ENCODE measurements at places on chromosomes 4 and X.

GRCh38 chr4:62324215-62324614 lies 1124.1 kb downstream of the ADGRL3 start:
- DNase-seq, result no peak

GRCh38 chr4:86362510-86362909 lies 2.7 kb upstream of the MAPK10 start:
- DNase-seq, result no peak

GRCh38 chr4:168994958-168995357 lies 15.1 kb downstream of the CBR4 start:
- DNase-seq, result no peak

DNA sequence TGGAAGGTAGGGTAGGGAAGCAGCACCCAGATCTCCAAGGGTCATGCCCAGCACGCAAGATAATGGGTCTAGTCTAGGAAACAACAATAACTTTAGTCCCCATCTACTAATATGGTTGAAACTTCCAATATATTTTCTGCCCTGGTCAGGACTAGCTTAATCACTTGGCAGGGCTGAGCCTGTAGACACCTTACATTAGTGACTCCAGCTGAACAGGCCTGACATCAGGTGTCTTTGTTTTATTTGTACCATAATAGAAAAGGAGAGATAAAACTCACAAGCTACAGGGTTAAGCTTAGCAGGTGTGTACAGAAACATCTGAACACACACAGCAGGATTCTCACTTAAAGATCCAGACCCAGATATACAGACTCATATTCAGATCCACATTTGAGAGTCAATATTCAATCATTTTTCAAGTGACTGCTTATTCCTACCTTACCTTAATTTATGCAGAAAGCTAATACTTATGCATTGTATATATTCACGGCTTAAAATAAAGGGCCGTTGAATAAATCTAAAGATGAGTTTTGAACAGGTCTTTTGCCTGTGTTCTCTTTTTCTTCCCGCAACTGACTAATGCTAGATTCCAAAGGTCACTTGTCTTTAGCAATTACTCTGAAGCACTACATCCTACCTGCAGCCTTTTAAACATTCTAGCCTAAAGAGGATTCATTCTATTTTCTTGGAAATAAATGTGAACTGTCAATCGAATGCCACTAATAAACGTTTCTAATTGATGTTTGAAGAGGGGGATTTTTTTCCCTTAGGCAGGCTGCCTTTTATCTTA lies 745.3 kb downstream of the RPA4 start:
- no peak for DNase-seq

DNA sequence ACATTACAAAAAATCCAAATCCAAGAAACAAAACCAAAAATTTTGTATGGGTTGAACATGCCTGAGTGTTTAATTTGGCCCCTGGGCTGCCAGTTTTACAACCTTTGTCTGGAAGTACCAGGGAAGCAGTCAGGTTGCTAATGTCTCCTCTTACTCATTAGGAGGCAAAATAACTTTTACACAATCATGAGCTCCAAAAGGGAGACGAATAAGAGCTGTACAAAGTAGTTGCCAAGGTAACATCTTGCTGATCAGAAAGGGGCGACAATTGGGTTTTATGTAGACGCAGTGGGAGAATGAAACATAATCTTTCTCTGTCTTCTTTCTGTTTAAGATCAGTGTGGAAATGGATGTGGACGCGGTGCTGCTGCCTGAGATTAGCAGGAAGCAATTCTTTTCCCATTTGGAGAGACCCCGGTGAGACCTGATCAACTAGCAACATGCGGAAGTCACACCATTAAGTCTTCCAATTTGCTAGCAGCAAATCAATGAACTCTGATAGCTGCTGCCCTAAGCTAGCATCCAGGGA lies 90.7 kb upstream of the IGFBP7 start:
- DNase-seq, result no peak

GRCh38 chr4:180539284-180539683 lies 1703.9 kb upstream of the TENM3 start:
- no peak for DNase-seq

GRCh38 chr4:186158021-186158813 lies 33.1 kb upstream of the CYP4V2 start:
- no peak for DNase-seq

GRCh38 chrX:106612393-106612763 lies 600 bp downstream of the RADX start:
- no peak for DNase-seq

DNA sequence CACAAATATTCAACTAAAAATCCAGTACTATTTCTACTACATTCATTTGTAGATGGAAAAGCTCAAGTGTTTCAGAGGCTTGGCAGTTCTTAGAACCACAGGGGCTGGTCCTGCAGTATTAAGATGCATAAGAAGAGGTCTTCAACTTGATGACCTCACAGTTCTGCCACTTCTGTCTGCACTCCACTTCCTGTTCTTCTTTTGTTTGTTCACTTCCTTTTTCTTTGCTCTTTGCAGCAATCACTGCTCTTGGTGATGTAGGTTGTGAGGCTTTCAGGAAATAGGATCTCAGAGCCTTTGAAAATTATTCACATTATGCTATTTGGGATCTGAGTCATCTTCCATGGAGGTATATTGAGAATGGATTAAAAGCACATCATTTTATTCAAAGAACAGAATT lies 602.0 kb upstream of the CPEB2 start:
- no peak for DNase-seq

DNA sequence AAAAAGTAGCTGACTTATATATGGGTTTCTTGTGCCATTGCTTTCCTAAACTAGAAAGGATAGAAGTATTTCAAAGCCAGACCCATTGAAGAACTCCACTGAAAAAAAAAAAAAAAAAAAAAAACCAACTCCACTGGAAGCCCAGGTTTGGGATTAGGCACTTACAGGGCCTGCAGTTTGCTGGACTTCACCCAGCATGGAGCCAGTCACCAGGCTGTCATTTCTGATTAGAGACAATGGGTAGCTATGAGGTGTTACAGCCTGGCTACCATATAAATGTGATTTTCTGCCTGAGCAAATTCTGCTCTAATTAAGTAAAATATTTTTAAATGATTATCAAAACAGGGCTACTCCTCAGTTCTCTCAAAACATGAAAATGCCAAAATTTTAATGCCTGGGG lies 49.5 kb downstream of the HS6ST2 start:
- DNase-seq, result no peak

DNA sequence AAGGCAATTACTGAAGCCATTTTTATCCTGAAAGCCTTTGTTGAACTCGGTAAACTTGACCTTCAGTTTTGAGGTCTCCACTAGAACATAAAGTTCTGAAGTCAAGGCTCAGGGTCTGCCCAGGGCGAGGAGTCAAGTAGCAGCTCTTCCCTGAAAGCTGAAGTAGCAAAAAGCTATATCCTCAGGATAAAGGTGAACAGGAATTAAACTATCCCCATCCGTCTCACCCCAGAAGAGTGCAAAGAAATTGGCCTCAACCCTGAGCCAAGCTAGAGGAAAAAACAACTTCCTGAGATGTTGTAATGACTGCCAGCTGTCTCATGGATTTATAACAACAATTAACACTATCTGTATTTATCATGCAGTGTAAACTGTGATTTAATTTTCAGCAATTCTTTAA lies 590.8 kb downstream of the SPRY1 start:
- no peak for DNase-seq

- no peak for DNase-seq
These were observed 6.6 kb upstream of the DDX60L start for GRCh38 chr4:168486912-168487281.
